ENCODE measurements at places on chromosomes 3 and 15.
A peak's percentile ranks its signal among the peaks of the same experiment; 100 is the strongest.

GRCh38 chr15:101176625-101177024 is 75.2 kb downstream of the CHSY1 start:
- no peak for DNase-seq

DNA sequence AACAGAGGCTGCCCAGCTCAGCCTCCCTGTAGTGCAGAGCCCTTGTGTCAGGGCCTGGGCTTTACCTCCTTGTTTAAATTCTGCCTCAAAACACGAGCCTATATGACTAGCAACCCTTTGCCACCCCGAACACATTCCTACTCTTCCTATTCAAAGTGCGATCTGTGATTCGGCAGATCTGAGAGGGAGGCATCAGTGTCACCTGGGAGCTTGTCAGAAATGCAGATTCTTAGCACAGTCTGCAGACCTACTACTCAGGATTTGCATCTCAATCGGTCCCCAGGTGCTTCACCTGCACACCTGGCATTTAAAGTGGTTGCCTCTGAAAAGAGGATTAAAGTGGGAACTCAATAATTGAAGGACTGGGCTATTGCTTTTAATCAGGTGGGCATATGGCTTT is 273.2 kb upstream of the TOPAZ1 start:
- DNase-seq, result no peak

DNA sequence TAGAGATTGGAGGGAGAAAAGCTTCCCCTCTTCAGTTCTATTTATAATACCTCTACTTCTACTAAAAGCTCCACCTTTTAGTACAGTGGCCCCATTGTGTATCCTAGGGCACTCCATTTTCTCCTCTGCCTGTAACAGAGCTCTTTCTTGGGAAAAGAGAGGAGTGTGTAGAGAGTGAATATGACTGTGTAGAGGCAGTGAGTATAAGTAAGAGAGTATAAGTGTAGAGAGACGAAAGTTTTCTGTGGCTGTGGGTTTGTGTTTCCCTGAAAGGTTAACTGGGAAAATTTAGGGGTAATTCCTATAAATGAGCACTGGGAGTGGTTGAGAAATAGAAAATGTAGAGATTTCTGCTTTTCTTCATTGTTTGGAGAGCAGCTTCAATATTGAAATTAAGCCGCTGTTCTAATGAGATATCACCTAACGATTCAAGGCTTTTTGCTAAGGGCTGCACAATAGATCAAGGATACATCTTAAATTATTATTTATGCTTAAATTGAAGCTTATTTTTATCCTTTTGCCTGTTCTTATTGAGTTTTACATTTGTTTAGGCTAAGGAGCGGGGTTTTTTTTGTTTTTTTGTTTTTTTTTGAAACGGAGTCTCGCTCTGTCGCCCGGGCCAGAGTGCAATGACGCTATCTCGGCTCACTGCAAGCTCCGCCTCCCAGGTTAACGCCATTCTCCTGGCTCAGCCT is 6.9 kb downstream of the IQGAP1 start:
- no peak for DNase-seq

DNA sequence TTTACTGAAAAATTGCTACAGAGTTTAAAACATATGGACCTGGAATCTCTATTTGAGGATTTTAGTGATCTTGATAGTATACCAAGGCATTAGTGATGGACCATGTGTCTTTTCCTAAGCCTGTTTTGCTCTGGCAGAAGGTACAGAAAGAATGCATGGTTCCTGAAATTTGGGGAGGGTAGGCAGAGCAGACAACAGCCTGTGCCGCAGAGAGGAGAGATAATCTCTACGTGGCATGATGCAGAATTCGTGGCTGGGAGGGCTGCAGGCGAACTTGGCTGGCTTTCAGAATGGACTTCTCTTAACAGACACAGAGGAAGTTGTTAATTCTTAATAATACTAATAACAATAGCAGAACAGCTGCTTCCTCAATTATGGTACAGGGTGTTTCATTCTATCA is 137.5 kb upstream of the FOXB1 start:
- no peak for DNase-seq

- peak; percentile 90 for DNase-seq
These were observed 276.6 kb downstream of the UACA start for GRCh38 chr15:70486451-70487386.

- no peak for DNase-seq
These were observed 1086.8 kb upstream of the CFAP20DC start for GRCh38 chr3:60136601-60137000.

- no peak for DNase-seq
These were observed 283.1 kb downstream of the NFKBIZ start for GRCh38 chr3:102132370-102132769.

GRCh38 chr3:141050576-141051442 is at the start of gene SPSB4:
Gene SPSB4, plus strand, starts transcription at chr3:141051347. Its CDS starts 14,758 bp downstream, at chr3:141066105.
- peak; percentile 59 for DNase-seq

GRCh38 chr15:65311760-65312159 is 7.3 kb downstream of the RNU5B-1 start:
- no peak for DNase-seq

DNA sequence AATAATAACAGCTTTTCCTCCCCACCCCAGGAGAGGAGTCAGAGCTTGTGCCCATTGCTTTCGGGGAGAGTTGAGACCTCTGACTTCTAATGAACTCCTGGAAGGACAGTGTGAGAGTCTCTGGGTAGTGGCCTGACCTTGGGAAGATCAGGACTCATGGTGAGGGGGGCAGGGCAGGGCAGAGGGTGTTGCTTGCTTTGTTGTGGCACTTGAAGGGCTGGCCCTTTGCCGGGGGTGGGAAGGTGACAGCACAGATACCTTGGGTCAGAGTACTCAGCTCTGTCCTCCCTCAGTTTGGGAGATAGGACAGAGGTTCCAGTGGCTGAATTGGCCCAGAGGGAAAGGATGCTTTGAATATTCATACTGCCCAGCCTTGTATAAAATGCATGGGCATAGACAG is 15.8 kb downstream of the RBP2 start:
- DNase-seq, result no peak

DNA sequence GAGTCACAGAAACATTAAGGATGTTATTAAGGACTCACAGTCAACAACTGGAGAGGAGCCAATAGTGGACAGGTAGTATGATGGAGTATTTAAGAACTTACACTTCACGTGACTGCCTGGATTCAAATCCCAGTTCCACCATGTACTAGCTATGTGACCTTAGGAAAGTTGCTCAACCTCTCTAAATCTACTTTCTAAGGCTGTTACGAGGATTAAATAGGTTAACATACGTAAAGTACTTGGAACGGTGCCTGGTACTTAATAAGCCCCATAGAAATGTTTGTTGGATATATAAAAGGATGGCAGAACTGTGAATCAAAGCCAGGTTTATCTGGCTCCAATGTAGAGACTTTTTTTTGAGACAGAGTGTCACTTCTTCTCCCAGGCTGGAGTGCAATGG is 24.4 kb downstream of the THRB start:
- DNase-seq, result no peak

DNA sequence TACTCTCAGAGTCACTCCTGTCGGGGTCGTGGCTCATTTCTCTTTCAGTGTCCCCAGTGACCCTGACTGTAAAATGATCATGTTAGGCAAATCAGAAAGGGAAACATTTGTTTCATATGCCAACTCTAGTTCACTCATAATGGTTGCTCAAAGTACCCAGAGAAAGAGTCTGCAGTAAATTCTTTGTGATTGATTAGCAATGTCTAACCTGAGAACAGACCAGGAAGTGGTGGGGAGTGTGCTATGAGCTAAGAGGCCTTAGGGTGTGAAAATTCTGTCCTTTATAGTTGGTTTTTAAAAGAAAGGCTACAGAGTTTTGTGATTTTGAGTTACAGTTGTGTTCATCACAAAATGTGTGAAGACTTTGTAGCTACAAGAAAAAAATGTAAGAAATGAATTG is 108.9 kb downstream of the EDEM1 start:
- no peak for DNase-seq

DNA sequence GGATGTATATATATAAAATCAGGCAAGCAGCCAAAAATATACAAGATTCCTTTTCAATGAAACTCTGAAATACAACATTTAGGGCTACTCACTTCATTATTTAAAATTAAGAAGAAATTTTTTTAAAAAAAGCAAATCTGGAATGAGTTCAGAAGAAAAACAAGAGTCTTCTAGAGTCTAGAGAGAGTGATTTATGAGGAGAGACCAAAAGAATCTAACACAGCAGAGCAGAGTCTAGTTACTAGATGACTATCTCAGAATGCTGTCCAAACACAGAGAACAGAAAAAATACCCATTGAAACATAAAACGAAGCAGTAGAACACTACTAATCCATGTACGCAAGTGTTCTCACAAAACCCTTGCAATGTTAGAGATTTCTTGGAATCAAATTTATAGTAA is 275.2 kb upstream of the CBLB start:
- no peak for DNase-seq

- no peak for DNase-seq
These were observed 14.5 kb upstream of the DCP1A start for GRCh38 chr3:53361852-53362251.

- DNase-seq, result no peak
These were observed 189.6 kb upstream of the MLF1 start for GRCh38 chr3:158381262-158381868.

DNA sequence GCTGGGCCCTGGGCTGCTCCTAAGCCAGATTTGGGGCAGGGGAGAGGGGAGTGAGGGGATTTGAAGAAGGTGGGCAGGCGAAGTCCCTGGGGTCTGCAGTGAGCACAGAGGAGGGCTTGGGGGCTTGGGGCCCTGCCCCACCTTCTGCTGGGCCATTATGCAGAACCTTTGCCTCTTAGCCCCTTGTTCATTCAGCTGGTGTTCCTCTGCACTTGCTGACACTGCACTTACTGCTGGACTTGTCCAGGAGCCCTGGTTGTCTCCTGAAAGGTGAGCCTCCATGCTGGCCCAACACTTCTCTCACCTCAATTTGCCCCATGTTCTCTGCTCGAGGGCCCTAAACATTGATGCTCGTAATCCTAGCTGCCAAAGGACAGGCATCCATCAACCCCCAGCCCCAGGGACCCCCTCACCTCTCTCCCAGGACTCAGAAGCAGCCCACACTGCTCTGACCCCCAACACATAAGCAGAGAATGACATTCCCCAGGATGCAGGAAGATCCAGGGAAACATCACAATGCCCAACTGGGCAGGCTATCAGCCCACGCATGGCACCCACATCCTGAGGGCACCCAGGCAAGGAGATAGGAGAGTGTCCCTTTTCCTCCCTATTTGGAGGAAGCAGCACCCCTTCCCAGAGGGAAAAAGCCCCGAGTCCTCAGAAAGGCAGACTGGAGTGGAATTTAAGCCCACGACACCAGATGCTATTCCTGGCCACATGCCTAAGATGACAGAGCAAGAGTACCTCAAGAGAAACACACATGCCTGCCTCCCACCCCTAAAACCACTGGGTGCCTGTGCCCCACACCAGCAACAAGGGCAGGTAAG is 76.8 kb downstream of the ADCY5 start:
- DNase-seq, result no peak

GRCh38 chr3:13404626-13405452 is 15.3 kb downstream of the NUP210 start:
- no peak for DNase-seq

- no peak for DNase-seq
These were observed 462.1 kb upstream of the CDIN1 start for GRCh38 chr15:36117296-36117787.

- peak; percentile 3 for DNase-seq
These were observed 25.3 kb downstream of the ADGRG7 start for GRCh38 chr3:100634493-100635272.

DNA sequence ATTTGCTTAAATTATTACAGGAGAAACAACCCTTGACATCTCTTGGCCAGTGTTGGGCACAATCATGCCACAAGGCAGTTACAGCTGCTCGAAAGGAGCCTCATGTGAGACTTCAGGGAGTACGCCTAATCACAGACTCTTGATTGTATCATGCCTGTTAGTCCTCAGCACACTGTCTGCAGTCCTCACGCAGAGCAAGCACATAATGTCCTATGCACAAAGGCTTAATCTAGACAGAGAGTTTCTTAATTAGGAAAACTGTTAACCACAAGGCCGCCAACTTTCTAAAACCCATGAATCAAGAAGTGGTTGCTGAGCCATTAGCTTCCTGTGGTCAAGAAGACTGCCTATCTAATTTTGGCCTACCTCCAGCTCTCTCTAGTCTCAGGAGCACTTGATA is 172.0 kb downstream of the UNC13C start:
- peak; percentile 2 for DNase-seq

GRCh38 chr3:195297446-195297845 is 26.5 kb upstream of the XXYLT1 start:
- no peak for DNase-seq

- DNase-seq, result no peak
These were observed 26.6 kb downstream of the CA12 start for GRCh38 chr15:63354821-63355650.

DNA sequence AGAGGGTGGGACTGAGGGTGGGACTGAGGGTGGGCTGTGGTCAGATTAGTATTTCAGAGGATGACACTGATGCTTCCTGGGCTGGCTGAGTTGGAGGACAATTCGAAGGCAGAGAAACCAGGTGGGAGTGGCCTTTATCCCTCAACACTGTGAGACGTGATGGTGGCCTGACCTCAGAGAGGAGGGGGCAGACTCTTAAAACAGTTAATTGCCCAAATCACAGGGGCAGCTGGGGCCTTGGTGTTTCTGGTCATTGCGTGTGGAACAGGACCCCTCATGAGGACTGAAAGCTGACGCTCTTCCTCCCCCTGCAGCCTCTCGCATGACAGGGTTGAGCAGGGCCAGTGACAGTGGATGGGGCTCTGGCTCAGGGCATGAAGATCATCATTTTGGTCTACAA is 18.7 kb downstream of the DNASE1L3 start:
- DNase-seq, result no peak

- DNase-seq, result peak; percentile 55
These were observed 18.5 kb upstream of the C3orf62 start for GRCh38 chr3:49295489-49296058.

GRCh38 chr3:72891053-72891855 is 3.4 kb downstream of the GXYLT2 start:
- DNase-seq, result peak; percentile 79

DNA sequence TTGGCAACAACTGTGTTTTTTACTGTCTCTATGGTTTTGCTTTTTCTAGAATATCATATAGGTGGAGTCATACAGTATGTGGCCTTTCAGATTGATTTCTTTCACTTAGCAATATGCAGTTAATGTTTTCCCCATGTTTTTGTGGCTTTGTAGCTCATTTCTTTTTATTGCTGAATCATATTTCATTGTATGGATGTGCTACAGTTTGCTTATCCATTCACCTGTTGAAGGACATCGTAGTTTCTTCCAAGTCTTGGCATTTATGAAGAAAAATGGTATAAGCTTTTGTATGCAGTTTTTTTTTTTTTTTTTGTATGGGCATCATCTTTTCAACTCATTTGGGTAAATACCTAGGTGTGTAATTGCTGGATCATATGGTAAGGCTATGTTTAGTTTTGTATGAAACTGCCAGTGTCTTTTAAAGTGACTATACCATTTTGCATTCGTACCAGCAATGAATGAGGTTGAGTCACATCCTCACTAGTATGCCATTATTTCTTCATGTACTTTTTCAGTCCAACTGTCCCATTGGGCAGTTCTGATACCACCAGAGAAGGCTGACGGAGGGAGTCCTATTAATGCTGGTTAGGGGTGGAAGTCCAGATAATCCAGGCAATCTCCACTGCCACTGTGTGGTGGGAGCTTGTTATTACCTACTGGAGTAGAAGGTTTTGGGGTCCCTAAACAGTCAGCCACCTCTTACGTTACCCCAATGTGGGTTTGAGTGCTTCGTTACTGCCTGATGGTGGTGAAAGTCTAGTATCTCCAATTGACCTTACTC is 210.5 kb downstream of the DOCK3 start:
- DNase-seq, result no peak
